ENCODE measurements at places on chromosomes 4 and X. TPM values are rescaled to one million over a fixed set of nuclear protein-coding genes. Genes with fewer than 3 reads are reported as not detected.

Gene KLHL5
- 116 TPM for total RNA-seq

Gene CT47B1
- not detected for total RNA-seq

Gene PCDH7
- 92.5 TPM for total RNA-seq

Gene MSANTD1
- 3.8 TPM for total RNA-seq

Gene PPEF1
- total RNA-seq: 2.1 TPM

Gene CD38
- 2.1 TPM for total RNA-seq

Gene FAM9B
- total RNA-seq: not detected

GRCh38 chrX:13646154-13646549 is 6.8 kb upstream of the TCEANC start:
- no peak for DNase-seq

GRCh38 chr4:153142700-153143438 is 61.4 kb upstream of the TRIM2 start:
- peak; percentile 85 for DNase-seq

- DNase-seq: no peak
Measured at GRCh38 chr4:20925176-20925575, 224.9 kb downstream of the PACRGL start.

- no peak for DNase-seq
Measured at GRCh38 chr4:95910749-95911148, 70.9 kb downstream of the PDHA2 start.

GRCh38 chr4:121070696-121071639 is 1.4 kb downstream of the NDNF start:
- DNase-seq: no peak

DNA sequence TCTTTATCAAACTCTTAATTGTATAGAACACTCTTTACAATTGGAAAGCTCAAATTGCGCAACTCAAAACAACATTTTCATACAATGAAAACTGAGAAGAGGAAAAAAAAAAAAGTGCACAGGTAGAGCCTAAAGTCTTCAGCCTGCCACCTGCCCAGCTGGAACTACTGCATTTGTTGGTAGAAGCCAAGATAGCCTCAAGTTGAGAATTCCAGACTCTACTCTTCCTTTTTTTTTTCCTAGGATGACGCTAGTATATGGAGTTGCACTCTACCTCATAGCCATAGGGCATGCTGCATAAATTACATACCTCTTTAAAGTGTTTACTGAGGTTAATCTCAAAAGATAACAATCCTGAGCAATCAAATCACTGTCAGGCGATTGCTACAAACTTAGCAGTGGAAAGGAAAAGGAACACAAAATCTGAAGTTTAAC is 13.6 kb downstream of the ABCG2 start:
- no peak for DNase-seq

- DNase-seq: no peak
Measured at GRCh38 chrX:44731160-44731559, 112.7 kb upstream of the DUSP21 start.

- peak; percentile 21 for DNase-seq
Measured at GRCh38 chrX:40646489-40647306, 663 bp downstream of the CXorf38 start.

GRCh38 chr4:100651499-100652175 is 133.8 kb upstream of the EMCN start:
- DNase-seq: no peak

- no peak for DNase-seq
Measured at GRCh38 chr4:75308049-75308448, 206.2 kb downstream of the RCHY1 start.

DNA sequence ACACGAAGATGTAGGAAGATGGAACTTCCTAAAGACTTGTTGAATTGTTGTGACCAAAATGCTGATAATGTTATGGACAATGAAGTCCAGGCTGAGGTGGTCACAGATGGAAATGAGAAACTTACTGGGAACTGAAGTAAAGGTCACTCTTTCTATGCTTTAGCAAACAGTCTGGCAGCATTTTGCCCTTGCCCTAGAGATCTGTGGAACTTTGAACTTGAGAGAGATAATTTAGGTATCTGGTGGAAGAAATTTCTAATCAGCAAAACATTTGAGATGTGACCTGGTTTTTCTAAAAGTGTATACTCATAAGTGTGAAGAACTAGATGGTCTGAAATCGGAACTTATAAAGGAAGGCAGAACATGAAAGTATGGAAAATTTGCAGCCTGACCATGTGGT is 1785.9 kb downstream of the PCDH7 start:
- DNase-seq: no peak

DNA sequence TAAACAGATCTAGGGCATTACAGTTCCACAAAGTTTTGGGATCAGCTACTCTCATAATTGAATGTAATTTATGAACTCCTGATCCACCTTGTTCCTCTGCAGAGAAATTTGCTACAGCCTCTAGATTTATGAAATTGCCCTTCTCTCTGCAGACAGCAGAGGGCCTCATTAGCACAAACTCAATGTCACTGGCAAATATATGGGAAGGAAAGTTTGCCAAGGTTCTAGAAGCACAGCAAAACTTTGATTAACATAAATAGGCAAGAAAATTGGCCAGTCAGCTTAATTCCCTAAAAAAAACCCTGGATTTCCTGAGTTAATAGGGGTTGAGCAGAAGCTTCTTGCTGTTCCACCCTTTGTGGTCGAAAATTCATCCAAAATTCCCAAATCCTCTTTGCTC is 31.5 kb downstream of the PRPS1 start:
- DNase-seq: peak; percentile 48

Data from cerebellum (tissue), 4 donors.